ENCODE measurements at places on chromosomes 3 and 15. TPM values are rescaled to one million over a fixed set of nuclear protein-coding genes. Genes with fewer than 3 reads are reported as not detected.

GRCh38 chr3:150775001-150775599 lies 12.1 kb upstream of the SIAH2 start:
- no peak for DNase-seq

DNA sequence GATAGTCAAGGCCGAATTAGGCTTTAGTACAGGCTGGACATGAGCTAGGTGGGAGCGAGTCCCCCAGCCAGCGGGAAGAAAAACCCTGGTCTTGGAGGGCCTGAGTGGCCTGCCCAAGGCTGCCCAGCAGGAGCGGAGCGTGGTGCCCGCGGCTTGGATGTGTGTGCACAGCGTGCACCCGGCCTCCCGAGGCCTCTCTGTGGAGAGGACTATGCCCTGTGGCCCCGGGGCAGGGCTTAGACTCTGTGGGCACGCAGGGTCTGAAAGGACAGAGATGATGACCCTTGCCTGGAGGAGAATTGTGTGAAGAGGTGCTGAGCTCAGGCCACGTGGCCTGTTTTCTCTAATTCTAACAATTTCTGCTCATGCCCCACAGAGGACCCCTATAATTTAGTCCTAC lies 124.6 kb upstream of the IQSEC1 start:
- DNase-seq = no peak

DNA sequence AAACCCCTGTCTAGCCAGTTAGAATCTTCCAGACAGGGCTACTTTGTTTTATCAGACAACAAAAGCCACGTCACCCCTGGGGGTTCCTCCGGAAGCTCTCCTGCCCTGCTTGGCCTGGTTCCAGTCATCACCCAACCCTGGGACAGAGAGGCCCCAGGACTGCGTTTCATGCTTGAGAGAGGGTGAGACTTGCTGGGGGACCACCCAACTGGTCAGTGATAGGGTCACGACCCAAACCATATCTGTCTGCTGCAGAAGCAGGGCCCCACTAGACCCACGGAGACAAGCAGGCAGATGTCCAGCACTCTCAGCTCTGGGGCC lies 1.2 kb downstream of the NT5DC2 start:
- peak; percentile 57 for DNase-seq

DNA sequence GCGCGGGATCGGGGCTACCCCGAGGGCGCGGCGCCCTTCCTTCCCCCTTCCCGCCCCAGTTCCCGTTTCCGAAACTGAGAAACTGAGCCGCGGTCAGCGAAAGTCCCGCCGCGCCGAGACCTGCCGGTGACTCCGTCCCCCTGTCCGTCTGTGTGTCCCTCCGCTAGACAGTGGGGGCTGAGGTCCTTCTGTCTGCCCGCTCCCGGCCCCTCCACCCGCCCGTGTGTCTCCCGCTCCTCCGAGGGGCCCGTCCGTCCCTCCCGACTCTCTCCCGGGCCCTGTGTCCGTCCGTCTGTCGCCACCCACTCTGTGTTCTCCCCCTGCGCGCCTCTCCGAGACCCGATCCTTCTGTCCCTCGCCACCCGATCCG lies 426 bp downstream of the PRKCD start:
- no peak for DNase-seq

- no peak for DNase-seq
These were observed 33.3 kb upstream of the RPN1 start for GRCh38 chr3:128683957-128684356.

Gene NKTR
- polyA plus RNA-seq = 9.2 TPM

Gene CFAP44
- 2.8 TPM for polyA plus RNA-seq

Gene MED12L
- 0.13 TPM for polyA plus RNA-seq

Data from kidney (tissue), 22 donors.